ENCODE measurements at places on chromosomes 7 and 10.

DNA sequence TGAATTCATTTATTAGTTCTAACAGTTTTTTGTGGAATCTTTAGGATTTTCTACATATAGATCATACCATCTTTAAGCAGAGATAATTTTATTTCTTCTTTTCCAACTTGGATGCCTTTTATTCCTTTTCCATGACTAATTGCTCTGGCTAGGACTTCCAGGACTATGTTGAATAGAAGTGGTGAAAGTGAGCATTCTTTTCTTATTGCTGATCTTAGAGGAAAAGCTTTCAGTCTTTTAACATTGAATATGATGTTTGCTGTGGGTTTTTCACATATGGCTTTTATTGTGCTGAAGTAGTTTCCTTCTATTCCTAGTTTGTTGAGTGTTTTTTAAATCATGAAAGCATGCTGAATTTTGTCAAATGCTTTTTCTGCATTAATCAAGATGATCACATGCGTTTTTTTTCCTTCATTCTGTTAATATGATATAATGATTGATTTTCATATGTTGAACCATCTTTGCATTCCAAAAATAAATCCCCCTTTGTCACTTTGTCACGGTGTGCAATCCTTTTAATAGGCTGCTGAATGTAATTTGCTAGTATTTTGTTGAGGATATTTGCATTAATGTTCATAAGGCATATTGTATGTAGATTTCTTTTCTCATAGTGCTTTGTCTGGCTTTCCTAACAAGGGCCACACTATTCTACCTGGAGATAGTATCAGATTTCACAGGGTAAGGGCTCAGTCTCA lies 92.9 kb downstream of the ZNF467 start:
- DNase-seq = no peak

- no peak for DNase-seq
Observed at GRCh38 chr7:150412016-150412415, 32.9 kb downstream of the ZNF775 start.

- no peak for DNase-seq
Observed at GRCh38 chr10:63901881-63902280, 380.7 kb downstream of the REEP3 start.

DNA sequence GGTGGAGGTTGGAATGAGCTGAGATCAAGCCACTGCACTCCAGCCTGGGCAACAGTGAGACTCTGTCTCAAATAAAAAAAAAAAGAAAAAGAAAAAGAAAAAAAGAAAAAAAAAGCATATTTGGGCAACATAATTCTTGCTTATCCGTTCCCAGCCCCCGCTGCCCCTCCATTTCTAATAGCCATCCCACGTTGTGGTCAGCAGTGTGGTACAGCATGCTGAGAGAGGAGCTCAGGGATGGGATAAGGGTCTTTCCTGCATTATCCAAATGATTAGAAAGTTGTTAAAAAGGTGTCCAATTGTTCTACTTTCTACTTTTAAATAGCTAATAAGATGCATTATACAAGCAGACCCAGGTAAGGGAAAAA lies 104.9 kb upstream of the ZNF92 start:
- no peak for DNase-seq

DNA sequence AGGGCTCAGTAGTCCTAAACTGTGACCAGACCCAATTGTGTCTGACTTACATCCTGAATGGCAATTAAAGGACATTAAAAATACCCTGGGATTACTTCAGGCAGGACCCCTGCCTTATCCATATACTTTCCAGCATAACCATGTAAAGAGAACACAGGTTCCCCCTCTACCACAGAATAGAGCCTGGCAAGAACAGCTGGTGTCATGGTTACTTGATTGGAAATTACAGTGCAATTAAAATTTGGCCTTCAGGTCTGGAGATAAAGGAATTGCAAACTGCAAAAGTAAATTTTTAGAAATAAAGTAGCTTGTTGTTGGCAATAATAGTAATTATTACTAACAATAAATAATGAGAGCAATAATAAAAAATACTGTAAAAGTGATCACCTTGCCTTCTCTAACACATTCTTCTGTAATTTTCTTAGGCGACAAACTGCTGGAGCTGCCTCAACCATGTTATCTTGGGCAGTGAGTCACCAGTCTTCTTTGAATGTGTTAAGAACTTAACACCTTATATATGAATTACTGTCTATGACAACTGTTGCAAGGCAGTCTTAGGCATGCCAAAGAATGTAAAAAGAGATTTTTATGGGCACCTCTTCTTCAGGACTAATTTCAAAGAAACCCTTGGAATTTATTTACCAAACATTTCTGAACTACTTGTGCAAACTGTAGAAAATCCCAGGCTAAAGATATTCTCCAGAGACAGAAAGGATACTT lies 53.7 kb downstream of the HIBADH start:
- DNase-seq = no peak

DNA sequence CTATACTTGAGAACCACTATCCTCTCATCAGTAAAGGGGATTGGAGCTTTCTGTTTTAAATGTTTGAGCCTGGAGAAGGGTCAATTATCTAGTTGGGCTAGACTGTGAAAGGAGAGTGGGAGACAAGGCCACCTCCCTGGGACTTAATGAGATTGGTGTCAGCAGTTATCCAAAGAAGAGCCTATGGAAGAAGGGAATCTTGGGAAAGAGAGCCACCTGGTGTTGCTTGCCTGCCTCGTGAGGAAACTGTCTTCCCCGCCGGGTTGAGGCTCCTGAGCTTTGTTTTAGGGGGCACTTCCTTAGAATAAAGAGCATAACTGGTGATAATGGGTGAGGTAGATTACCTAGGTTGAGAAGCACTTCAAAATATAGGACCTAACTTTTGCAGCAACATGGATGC lies 32.0 kb upstream of the ABCB4 start:
- DNase-seq = no peak

DNA sequence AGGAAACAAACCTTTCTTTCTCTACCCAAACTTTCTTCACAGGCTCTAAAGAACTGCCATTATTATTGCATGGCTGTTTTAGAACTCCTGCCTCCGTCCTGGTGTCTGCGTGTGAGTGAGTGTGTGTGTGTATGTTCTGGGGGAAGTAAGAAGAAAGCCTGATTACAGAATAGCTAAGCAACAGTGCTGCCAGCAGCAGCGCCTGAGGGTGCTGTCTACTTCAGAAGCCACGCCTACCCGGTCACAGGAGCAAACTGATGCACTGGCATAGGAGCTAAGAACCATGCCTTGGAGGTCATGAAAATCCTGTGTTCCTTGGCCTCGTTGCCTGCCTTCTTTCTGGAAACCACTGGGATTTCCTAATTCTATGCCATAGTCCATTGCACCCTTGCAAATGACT lies 25.2 kb downstream of the LIPK start:
- no peak for DNase-seq

GRCh38 chr7:92720604-92721350 lies 115.6 kb downstream of the CDK6 start:
- DNase-seq = no peak

GRCh38 chr10:99952799-99953198 lies 56.9 kb downstream of the DNMBP start:
- no peak for DNase-seq

GRCh38 chr7:132422502-132423111 lies 153.7 kb downstream of the PLXNA4 start:
- DNase-seq = no peak

DNA sequence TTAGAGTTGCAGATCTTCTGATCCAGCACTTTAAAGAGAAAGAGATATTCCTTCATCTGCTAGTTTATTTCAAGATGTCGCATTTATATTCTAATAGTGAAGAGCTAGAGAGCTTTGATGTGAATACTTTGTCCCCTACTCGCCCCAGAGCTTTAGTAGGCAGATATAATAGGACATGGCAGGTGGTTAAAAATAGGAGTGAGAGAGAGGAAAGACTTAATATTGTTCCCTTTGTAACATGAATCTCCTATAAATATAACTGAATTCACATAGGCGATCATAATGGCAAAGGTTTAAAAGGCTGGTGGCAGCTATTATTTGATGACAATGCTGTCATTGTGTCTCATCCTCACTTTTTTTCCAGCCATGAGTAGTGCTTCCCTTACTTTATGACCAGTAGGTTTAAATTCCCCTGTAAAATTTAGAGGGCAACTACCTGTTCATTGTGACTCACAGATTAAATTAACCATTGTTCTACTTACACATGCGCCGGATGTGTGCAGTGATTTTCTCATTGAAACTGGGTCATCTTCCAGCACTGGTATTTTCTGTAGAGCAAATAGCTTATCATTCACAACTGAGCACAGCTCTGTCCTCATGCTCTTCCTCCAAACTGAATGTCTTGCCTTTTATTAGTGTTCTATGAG lies 906.7 kb upstream of the CELF2 start:
- DNase-seq = no peak

- no peak for DNase-seq
Observed at GRCh38 chr10:23917251-23917840, 291.6 kb upstream of the KIAA1217 start.

- DNase-seq = no peak
Observed at GRCh38 chr7:141956084-141956483, 9.3 kb upstream of the CLEC5A start.

Measured in SW 1271 (cell line).